ENCODE measurements at places on chromosomes 11 and 22. TPM values are rescaled to one million over a fixed set of nuclear protein-coding genes. Genes with fewer than 3 reads are reported as not detected.

Gene FERMT3
- 4.3 TPM for total RNA-seq

Gene ZNRF3
- 12.2 TPM for total RNA-seq

Gene CSNK2A3
- total RNA-seq, result 2.0 TPM

Gene MYRF
- total RNA-seq, result 52.3 TPM

Gene KRTAP5-1
- not detected for total RNA-seq

Gene TREH
- 0.15 TPM for total RNA-seq

Gene DEPDC7
- 7.3 TPM for total RNA-seq

Gene KREMEN1
- 31.9 TPM for total RNA-seq
